Testis (tissue), 5 donors: ENCODE measurements at places on chromosomes 7 and 10. TPM values are rescaled to one million over a fixed set of nuclear protein-coding genes. Genes with fewer than 3 reads are reported as not detected.

GRCh38 chr7:24025765-24026164, 258.2 kb upstream of the NPY start:
- no peak for DNase-seq

- DNase-seq: no peak
These were observed 81.6 kb upstream of the RNF32 start for GRCh38 chr7:156559001-156559400.

DNA sequence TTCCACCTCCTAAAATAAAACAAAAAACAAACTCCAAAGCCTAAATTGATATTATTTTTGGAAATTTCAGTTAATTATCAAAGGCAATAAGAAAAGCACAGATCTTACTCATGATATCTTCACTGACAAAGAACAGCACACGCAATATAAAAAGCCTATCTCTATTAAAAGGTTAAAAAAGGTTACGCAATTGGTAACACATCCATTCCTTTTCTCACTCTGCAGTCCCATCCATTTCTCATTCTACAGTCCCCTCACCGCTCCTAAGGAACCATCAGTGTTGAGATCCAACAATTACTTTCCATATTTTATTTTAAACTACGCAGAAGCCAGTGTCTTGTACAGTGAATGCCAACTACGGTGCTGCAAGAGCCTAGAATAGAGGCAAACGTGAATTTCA, 1.3 kb downstream of the SEC61G start:
- DNase-seq: no peak

- peak; percentile 47 for DNase-seq
These were observed 415.4 kb downstream of the PLXNA4 start for GRCh38 chr7:132160611-132161532.

DNA sequence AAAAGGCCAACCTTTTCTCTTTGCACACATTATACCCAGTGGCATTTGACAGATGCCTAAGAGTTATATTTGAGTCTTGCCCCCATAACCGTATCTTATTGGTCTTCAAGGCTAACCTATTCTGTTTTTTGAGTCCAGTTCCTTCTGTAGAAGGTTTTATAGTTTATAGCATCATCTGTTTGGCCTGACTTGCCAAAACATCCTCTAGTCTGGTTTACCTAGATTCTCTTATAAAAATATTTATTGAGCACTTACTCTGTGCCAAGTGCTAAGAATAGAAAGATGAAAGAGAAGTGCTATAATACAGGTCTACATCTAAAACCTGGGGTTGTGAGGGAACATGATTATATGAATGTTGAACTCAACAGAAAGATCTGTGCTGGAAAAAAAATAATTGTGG, 55.9 kb upstream of the PIP4K2A start:
- DNase-seq: no peak

DNA sequence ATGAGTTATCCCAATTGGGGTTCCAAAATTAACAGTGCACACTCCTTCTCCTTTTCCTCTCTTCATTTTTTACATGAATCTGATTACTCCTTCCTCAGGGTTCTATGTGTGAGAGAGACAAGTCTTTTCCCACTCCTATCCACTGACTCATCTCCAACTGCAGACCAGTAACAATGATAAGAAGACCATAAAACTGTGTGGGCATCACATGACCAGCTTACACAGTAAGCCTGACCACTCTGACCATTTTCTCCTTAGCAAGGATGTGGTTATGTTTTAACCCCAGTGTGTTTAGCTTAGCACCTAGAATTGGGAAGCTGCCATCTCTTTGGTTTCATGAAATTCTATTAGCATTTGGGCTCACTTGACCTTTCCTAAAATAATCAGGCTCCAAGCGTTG, 145.0 kb upstream of the CALCR start:
- DNase-seq: no peak

- no peak for DNase-seq
These were observed 48.8 kb upstream of the SAMD8 start for GRCh38 chr10:75062506-75063299.

DNA sequence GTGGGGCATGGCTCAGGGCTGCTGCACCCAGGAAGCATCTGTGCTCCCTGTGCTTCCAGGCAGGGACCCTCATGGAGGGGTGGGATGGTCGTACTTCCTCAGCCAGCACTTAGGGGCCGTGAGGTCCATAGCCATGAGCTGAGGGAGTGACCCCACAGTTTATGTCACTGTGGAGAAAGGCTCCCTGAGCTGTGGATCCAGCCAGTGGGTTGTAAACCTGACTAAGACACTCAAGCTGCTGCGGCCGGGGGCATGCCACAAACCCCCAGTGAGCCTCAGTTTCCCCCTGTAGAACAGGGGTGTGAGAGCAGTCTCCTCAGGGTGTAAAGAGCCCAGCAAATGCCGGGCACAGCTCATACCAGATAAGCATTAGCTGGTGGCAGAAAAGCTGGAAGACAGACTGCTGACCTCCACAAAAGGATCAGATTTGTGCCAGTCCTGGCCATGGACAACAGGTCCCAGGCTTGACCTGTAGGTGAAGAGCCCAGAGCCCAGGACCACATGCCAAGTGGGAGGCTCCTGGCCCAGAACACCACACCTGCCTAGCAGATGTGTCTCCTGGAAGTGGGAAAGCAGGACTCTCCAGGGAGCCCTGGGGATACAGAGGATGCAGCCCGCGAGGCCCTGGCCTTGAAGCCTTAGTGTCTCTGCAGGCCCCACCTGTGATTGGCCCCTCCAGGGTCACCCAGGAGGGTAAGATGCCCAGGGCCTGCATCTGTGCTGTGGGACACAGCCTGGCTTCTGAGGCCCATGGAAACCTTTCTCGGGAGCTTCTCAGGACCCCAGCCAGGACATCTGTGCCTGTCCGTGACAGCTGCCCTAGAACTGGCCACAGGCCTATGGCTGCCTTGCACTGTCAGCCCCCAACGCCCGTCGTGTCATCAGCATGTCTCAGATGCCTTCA, 78.1 kb upstream of the RET start:
- no peak for DNase-seq

GRCh38 chr7:42478717-42479116, 241.7 kb upstream of the GLI3 start:
- no peak for DNase-seq

DNA sequence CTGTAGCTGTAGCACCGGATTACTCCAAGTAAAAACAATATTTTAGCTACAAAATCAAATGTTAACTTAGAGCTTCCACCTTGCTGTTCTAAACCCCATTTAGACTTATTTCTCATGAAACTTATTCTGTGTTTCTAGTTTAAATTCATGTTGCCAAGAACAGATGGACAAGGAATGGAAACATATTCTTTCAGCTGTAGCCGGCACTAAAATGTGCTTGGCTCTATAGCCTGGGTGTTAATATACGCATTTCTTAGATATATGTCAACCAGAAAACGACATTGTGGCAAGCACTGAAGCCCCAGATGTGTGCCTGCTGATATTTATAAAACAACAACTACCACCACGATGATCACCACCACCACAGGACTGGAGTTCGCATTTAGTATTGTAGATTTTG, 190.3 kb upstream of the ETV1 start:
- no peak for DNase-seq

DNA sequence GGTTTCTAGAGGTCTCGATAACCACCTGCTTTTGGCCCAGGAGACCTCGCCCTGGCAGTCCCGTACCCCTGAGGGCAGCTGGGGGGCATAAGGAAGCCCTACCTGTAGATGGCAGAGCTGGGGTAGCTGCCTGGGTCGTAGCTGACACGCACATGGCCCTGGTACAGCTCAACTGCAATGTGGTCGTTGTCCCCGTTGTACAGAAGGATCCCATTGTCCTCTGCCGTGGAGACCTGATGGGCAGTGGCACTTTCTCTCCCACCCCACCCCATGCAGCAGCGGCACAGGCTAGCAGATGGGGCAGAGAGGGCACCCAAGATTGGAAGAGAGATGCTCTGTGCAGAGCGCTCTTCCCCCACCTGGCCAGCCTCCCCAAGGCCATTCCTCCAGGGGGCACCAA, 172.5 kb downstream of the LCOR start:
- DNase-seq: no peak

DNA sequence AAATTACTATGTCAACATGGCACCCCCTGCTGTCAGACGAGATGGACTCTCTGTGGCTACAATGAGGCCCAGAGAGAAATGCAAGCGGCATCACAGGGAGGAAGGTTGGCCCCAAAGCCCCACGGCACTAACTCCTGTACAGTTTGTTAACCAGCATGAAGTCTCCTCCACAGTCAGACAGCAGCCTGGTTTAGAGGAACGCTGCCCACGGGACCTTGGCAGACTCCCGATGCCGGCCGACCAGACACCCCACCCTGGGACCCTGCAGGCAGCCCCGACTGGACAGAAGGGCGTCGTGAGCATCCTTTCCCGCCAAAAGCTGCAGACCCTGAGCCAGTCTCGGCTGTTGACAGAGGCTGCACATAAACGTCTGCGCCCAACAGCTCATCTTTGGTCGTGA, 158.8 kb downstream of the DIP2C start:
- no peak for DNase-seq

GRCh38 chr7:6015917-6016652, 7.0 kb downstream of the AIMP2 start:
- DNase-seq: peak; percentile 86

DNA sequence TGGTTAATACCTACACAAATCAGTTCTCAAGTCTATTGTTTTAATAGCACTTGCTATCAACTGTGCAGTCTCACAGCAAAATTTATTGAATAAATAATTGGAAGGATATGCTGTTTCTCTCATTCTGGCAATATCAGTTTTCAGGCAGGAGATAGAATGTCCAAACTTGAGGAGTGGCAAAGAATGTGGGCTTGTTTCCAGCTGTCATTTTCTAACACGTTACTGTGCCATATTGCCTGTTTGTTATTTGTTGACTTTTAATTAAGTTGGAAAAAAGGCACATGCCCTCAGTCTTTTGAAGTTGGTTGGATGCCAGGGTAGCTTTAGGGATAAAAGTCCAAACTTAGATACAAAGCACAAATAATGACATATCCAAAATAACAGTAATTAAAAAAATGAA, 52.2 kb downstream of the MAGI2 start:
- no peak for DNase-seq

- no peak for DNase-seq
These were observed 45.0 kb downstream of the RAMP3 start for GRCh38 chr7:45202625-45203024.

DNA sequence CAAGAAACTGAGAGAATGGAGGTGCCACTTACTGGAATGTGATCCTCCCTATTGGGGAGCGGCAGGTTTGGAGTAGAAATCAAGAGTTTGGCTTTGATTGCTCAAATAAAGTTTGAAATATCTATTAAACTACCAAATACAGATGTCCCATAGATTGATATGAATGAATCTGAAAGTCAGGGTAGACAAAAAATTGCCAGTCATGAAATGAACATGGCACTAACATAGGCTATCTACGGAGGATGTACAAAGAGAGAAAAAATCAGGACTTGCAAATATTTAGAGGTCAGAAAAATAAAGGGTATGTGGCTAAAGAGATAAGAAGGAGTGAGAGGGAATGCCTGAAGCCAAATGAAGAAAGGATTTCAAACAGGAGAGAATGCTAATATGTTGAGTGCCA, 119.9 kb downstream of the PCDH15 start:
- DNase-seq: no peak

GRCh38 chr7:38942431-38943051, 33.5 kb upstream of the VPS41 start:
- no peak for DNase-seq

DNA sequence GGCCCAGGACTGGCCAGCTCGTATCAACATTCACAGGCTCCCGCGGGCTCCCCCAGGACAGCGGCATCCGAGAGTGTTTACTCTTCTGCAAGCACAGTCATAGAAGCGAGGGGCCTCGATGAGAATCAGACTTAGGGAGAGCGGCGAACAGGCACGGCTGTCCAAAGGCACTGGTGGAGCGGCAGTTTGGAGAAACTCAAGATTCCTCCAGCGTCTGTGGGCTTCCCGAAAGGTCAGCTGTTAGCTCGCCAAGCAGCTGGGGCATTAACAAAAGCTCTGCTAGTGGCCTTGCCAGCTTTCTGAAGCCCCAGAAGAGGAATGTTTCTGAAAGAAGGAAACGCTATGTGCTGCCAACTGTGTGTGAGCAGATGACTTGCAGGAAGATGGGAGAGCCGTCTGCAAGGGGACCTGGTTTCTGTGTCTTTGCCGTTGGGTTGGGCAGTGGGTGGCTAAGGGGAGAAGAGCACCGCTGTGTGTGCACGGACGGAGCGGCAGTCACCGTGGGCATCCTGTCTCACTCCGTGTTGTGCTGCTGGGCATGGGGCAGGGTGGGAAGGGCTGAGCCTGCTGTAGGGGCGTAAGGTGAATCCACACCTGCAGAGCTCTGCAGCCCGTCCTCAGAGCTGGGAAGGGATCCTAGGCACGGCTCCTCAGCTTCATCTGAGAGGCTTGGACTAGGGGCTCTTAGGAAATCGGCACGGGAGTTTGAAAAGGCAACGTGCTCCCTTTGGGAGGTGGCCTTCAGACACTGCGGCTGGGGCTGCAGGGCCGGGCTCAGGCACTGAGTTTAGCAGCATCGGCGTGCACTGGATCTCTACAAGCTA, 42.1 kb downstream of the AMZ1 start:
- DNase-seq: peak; percentile 66

GRCh38 chr10:3763852-3764625, 21.0 kb downstream of the KLF6 start:
- no peak for DNase-seq

CYP2W1 gene
- 0.71 TPM for total RNA-seq

HTR7 gene
- total RNA-seq: 8.3 TPM

TMEM130 gene
- 106 TPM for total RNA-seq

FAM241B gene
- total RNA-seq: 11.6 TPM

BTBD16 gene
- 4.9 TPM for total RNA-seq

HTR5A gene
- 0.93 TPM for total RNA-seq

PAPSS2 gene
- total RNA-seq: 6.4 TPM

NME8 gene
- 1.7 TPM for total RNA-seq

FZD1 gene
- 6.9 TPM for total RNA-seq

HOXA11 gene
- 0.25 TPM for total RNA-seq

RBM20 gene
- total RNA-seq: 3.1 TPM

MYO1G gene
- 1.7 TPM for total RNA-seq

GALNT17 gene
- total RNA-seq: 39.1 TPM
